NCI-H187 (cell line): ENCODE measurements at places on chromosomes 5 and 9.
A peak's percentile ranks its signal among the peaks of the same experiment; 100 is the strongest.

DNA sequence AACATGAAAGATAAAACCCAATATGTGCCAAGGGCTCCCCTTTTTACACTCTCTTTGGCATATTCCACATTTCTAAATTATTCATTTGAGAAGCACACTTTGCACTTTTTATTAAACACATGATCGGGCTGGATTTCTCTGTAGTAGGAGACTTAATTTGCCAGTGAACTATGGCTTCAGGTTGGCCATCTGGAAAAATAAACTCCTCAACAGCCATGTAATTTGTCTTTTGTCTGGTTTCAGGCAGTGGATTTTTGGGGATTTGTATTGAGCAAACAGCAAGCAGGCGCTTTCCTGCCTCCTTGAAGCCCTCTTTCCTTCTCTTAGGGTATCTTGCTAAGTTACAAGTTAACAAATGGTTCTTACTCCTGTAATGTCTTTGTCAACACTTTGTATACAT, 73.0 kb upstream of the DMRTA1 start:
- no peak for DNase-seq

DNA sequence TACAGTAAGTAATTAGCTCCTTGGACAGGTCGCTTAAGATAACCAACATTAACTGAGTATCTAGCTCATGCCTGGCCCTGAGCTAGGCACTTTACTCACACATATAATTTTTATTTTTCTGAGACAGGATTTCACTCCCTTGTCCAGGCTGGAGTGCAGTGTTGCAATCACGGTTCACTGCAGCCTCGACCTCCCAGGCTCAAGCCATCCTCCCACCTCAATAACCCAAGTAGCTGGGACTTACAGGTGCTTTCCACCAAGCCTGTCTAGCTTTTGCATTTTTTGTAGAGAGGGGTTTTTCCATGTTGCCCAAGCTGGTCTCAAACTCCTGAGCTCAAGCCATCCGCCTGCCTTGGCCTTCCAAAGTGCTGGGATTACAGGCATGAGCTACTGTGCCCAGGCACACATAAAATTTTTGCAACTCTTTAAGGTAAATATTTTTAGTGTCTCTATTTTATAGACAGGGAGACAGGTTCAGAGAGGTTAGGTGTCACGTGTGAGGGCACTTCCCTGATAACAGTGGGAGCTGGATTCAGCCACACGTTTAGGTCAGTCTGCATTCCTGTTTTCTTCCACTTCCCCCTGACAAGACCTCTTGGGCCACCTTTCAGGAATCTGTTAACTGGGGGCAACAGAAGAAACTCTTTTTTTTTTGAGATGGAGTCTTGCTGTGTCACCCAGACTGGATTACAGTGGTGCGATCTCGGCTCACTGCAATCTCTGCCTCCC, 18.2 kb downstream of the HBEGF start:
- no peak for DNase-seq

DNA sequence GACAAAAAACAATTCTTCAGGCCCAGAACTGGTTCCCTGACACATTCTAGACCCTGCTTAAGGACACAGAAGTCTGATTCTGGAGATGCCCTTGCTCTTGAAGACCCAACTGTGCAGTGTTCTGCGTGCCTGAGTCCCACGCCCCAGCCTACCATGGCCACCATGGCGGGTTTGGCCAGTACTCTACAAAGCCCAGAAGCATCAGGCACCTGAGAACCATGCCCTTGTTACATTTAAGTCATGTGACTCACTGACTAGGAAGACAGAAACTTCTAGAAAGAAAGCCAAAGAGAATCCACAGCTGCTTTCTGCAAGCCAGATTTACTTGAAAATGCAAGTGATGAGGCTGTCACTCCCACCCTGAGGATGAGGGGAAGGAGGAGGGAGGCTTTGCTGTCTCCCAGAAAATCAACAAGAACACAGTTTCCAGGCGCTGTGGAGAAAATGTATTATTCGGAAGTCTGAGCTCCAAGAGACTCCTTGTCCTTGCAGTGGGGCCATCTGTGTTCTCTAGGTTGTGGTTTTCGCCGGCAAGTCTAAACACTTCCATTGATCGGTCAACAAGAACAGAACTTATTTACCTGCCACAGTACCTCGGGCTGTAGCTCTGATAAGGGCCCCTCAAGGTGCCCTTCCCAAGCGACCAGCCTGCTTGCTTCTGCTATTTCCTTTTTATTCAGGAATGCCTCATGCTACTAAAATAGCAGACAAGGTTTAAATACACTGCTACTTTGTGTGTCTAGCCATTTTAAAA, 81.3 kb upstream of the DMRT1 start:
- no peak for DNase-seq

DNA sequence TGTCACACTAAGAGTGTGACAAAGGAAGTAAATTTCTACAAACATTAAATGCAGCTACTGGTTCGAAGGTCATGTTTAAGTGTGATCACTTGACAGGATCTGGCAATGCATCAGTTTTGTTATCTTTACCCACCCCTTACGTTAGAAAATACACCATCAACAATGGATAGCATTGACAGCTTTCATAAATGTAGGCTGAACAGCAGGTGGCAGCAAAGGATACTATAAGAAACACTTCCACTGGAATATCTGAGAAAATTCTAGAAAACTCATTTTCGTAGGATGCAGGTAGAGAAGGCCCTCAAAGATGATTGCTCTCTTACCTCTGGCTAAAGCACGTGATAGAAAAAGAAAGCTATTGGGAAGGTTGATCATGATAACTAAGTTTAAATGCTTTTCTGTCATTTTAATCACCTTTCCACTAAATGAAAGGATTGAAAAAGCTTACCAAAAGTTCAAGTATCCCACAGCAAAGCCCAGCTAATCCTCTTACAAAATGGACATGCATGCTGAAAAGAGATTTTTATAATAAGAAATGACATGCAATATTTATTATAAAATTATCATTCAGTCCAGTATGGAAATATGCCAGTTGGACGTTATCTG, 292.5 kb downstream of the PARP8 start:
- peak; percentile 43 for DNase-seq

- no peak for DNase-seq
These were observed 136.8 kb downstream of the C5orf15 start for GRCh38 chr5:133831491-133832224.

DNA sequence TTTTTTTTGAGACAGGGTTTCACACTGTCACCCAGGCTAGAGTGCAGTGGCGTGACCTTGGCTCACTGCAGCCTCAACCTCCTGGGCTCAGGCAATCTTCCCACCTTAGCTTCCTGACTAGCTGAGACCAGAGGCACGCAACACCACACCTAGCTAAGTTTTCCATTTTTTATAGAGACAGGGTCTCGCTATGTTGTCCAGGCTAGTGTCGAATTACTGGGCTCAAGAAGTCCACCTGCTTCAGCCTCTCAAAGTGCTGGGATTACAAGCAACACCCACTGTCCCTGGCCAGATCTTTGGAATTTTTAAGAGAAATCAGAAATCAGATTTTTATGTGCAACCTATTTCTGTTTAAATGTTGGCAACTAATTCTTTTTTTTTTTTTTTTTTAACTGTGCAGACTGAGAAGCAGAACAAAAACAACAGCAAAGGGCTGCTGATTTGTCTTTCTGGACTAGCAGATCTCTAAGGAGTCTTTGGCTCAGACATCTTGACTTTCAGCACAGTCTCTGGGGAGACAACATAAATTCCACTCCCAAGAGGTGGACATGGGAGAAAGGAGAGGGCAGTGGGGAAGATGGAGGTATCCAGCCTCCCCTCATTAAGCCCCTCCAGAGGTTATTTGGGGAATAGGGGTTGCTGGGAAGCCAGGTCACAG, 54.4 kb upstream of the FABP6 start:
- no peak for DNase-seq

- no peak for DNase-seq
These were observed 41.9 kb downstream of the CDH6 start for GRCh38 chr5:31235381-31235780.

GRCh38 chr5:23033864-23034263, 180.7 kb upstream of the CDH12 start:
- DNase-seq, result no peak

GRCh38 chr9:90065851-90066250, 461.0 kb downstream of the GADD45G start:
- DNase-seq, result no peak

DNA sequence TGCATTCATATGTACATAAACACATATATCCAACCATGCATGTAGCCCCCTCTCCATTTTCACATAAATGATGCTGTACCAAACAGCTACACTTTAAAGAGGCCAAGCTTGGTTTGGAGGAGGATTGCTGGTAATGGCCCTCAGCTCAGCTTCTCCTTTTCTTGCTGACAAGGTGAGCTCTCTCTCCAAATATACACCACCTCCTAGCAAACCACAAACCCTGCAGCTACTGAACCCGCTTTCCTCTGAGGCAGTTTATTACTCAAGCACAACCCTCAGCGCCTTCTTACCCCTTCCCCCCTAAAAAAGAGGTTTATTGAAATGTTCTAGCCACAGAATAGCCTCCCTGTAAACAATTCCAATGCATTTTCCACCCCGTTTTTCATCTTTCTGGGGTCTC, 54.0 kb downstream of the ALG2 start:
- DNase-seq, result no peak

- DNase-seq, result no peak
These were observed 680 bp upstream of the RFK start for GRCh38 chr9:76394960-76395252.

GRCh38 chr9:94511134-94511954, 43.5 kb upstream of the PCAT7 start:
- DNase-seq, result no peak

GRCh38 chr5:112142769-112143270, 276.3 kb downstream of the EPB41L4A start:
- no peak for DNase-seq

- DNase-seq, result no peak
These were observed 2.4 kb upstream of the RNF145 start for GRCh38 chr5:159211729-159212174.

DNA sequence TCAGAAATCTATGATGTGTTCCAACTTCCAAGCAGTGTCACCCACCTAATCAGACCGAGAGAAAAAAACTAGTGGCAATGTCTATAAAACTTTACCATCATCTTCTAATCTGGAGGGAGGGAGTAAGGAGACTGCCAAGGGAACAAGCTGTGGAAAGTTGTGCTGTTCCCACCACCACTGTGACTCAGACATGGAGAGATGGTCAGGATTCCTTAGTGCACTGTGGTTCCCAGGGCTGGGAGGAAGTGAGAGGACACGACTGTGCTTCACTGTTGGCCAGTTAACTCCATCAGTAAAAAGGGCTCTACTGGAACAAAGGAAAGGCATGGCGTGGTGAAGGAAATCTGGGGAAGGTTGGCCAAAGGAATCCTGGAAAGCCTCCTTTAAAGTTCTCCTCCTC, 18.8 kb downstream of the TICAM2 start:
- no peak for DNase-seq

DNA sequence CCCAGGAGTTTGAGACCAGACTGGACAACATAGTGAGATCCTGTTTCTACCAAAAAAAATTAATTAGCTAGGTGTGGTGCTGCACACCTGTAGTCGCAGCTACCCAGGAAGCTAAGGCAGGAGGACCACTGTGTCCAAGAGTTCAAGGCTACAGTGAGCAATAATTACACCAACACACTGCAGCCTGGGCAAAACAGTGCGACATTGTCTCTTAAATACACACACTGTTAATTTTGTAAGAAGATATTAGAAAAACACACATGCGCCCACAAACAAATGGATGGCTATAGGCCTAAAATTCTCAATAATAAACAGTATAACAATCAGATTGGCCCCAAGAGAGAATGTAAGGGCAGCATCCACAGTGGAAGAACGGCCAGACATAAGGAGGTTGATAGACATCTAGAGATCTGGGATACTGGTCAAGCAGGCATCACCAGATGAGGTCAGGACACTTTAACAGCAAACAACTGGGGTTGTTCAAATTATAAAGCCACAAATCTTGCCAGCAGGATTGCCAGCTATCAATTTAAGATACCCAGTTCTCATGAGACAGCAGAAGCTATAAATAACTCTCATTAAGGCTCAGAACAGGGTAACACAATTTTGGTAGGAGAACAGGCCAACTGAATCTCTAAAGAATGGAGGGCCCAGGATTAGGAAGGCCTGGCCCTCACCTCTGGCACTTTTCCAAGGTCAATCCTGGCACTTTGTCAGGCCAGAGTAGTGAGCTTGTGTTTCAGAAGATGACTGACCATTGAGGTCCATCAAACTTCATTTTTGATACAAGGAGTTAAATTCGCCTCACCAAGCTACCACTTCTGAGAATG, 29.5 kb downstream of the GOLPH3 start:
- no peak for DNase-seq

- no peak for DNase-seq
These were observed 299.7 kb downstream of the NPR3 start for GRCh38 chr5:33010846-33011245.

- no peak for DNase-seq
These were observed 625.5 kb downstream of the CHSY3 start for GRCh38 chr5:130529511-130530485.

GRCh38 chr9:5536684-5537083, 26.4 kb downstream of the PDCD1LG2 start:
- no peak for DNase-seq

DNA sequence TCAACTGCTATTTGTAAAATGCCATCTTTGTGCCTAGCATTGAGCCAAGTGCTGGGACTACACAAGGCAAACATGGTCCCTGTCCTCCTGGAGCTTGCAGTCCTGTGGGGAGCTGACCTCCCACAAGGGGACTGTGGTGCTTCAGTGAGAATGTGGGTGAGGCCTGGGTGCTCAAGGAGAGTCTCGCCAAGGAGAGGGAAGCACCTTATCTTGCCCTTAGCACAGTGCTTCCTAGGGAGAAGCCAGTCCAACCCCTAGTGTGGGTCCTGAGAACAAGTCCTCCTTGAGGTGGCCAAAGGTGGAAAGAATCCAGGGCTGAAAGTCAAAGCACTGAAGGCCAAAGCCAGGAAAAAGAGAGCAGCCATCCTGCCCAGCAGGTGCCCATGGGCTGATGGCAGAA, 31.1 kb upstream of the MVB12B start:
- no peak for DNase-seq

DNA sequence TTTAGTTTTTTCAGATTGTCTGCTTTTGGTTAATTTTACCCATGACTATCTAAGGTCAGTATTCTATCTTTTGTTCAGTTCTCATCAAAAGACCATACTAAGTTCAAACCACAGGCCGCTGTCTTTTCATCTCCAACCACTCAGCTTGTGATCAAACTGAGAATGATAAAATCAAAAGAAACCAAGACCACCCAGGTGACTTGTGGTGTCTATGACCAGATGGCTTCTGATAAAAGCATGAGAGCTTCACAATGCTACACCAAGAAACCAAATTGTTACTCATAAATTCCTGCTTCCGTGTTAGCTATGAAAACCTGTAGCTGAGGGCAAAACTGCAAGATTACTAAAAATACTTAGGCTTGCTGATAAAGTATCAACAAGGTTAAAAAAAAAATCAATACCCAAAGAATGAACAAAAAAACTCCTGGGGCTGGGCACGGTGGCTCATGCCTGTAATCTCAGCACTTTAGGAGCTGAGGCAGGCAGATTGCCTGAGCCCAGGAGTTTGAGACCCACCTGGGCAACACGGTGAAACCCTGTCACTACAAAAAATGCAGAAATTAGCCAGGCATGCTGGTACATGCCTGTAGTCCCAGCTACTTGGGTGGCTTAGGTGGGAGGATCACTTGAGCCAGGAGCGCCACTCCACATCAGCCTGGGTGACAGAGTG, 25.8 kb upstream of the GPX8 start:
- DNase-seq, result no peak

GRCh38 chr5:14650052-14650451, 14.5 kb upstream of the OTULIN start:
- DNase-seq, result no peak

GRCh38 chr9:95036676-95037075, 280.8 kb downstream of the FANCC start:
- no peak for DNase-seq
